Heart right ventricle (tissue), 16 donors: ENCODE measurements at places on chromosomes 4 and X. TPM values are rescaled to one million over a fixed set of nuclear protein-coding genes. Genes with fewer than 3 reads are reported as not detected.

- no peak overlapping the region for H3K27ac ChIP-seq
- no peaks in the 10 kb centered on the region for H3K4me1 ChIP-seq
- DNase-seq: no peak
- H3K36me3 ChIP-seq: no peaks in the 10 kb centered on the region
- H3K27me3 ChIP-seq: no peaks in the 10 kb centered on the region
These were observed 129.0 kb upstream of the KCNIP4 start for GRCh38 chr4:22077571-22077970.

- DNase-seq: no peak
- H3K4me1 ChIP-seq: peaks cover 4% of the 10 kb centered on the region
- no peak overlapping the region for H3K4me3 ChIP-seq
- H3K27ac ChIP-seq: no peak overlapping the region
These were observed 132.1 kb upstream of the PCDH18 start for GRCh38 chr4:137664416-137664815.

The IL1RAPL1 gene
- total RNA-seq: 3.0 TPM

The PFKFB1 gene
- total RNA-seq: 0.59 TPM

The SASH3 gene
- 1.9 TPM for total RNA-seq
